Stimulated activated CD8-positive, alpha-beta memory T cell treated with anti-CD3 and anti-CD28 coated beads, Interleukin-4, amount 100 ng/mL, for 48 hours (primary cell): ENCODE measurements at places on chromosomes 13 and 19.
A peak's percentile ranks its signal among the peaks of the same experiment; 100 is the strongest.

DNA sequence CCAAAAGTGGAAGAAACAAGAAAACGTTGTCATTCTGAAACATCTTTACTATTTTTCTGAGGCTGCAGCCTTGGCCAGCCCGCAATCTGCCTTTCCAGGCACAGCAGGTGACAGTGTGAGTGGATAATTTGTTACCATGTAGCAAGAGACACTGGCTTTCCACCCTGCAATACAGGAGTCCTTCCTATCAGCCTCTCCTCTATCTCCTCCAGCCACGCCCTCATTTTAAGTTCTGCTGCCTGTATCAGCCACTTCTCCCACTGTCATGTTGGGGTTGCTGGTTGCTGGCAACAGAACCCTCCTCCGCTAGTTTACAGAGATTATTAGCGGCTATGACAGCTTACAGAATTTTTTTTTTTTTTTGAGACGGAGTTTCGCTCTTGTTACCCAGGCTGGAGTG, 7.7 kb upstream of the LGALS7 start:
- no peak for DNase-seq

DNA sequence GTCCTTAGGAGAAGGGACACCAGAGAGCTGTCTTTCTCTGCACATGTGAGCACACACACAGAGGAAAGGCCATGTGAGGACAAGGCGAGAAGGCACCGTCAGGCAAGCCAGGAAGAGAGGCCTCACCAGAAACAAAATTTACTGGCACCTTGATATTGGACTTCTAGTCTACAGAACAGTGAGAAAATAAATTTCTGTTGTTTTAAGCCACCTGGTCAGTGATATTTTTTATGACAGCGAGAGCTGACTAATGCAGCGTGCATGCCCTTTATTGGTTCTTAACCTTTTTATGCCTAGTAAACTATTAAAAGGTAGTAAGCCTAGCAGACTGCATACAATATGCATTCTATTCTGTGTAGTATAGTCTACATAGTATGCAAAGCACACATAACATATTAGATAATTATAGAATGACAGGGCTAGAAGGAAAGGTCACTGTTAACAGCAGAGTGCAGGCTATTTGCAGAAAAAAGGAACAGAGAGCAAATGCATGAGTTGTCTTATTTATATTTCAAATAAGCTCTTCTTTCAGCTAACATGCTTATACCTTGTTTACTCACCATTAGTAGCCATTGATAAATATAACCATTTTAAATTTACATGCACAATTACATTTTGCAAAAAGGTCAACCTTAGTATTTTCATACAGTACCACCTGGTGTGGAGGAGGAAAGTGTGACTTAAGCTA, 25.2 kb upstream of the KATNAL1 start:
- no peak for DNase-seq

DNA sequence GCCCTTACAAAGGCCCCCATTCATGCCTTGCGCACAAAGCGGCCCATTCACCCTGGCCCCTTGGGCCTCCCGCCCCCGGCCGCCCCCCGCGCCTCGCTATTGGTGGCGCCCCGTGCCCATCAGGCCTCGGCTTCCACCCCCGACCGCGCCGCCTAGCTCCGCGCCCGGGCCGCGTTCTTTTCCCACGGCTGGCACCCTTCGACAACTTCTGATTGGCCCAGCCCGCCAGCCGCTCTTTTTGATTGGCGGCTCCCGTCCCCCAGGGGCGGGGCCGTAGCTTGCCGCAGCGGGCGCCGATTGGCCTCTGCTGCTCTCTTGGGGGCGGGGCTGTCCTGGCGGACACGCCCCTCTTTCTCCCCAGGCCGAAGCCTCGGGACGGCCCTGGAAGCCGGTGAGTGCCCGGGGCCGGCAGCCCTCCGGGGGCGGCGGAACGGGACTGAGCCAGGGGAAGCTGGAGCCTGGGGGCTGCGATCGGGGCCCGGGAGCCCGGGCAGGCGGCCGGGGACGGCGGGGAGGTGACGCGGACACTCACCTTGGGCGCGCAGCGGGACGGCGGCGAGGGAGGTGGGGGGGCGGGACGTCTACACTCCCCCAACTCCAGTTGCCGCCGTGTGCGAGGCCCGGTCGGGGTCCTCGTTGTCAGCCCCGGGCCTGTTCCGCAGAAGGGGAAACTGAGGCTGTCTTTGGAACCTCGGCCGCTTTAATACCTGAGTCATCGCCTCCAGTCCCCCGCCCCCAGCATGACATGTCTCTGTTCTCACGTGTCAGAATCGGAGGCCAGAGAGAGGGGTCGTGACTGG, at the start of gene MYH14:
MYH14 (plus strand) TSS at position 342 of the 800 bp plus-strand sequence. CDS start 6,744 bp downstream, outside the sequence.
- DNase-seq, result peak; percentile 53

DNA sequence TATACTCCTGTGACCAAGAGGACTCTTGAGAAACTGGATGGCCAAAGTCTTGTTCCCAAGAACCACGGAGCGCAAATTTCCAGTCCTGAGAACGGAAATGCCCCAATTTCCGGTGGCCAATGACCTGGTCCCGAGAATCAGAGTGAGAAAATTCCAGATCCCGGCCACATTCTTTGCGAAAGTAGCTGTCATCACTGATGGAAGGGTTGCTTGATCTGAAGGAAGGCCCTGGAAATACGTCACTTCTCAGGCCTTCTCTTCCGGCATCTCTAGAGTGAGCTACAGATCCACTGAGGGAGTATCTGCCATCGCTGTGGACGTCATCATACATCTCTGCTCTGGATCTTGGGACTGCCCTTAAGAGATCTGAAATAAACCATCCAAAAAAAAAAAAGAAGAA, 7.5 kb downstream of the SUGP2 start:
- DNase-seq, result no peak

DNA sequence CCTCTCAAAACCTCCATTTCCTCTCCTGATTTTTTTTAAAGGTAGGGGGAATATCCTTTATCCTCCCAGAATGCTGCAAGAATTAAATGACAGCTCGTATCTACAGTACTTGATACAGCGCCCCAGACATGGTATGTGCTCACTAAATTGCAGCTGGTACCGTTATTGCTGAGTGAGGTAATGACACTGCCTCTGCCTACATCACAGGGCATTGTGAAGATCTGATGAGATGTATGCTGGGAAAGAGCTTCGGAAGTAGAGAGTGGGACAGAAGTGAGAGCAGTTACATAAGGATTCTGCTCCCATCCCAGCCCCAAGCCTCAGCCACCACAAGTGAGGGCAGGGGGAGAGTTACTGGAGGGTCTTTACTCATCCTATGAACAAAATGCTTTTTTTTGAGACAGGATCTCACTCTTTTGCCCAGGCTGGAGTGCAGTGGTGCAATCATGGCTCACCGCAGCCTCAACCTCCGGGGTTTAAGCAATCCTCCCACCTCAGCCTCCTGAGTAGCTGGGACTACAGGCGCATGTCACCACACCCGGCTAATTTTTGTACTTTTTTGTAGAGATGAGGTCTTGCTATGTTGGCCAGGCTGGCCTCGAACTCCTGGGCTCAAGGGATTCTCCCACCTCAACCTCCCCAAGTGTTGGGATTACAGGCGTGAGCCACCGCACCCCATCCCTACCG, 1.7 kb upstream of the FKRP start:
- no peak for DNase-seq

DNA sequence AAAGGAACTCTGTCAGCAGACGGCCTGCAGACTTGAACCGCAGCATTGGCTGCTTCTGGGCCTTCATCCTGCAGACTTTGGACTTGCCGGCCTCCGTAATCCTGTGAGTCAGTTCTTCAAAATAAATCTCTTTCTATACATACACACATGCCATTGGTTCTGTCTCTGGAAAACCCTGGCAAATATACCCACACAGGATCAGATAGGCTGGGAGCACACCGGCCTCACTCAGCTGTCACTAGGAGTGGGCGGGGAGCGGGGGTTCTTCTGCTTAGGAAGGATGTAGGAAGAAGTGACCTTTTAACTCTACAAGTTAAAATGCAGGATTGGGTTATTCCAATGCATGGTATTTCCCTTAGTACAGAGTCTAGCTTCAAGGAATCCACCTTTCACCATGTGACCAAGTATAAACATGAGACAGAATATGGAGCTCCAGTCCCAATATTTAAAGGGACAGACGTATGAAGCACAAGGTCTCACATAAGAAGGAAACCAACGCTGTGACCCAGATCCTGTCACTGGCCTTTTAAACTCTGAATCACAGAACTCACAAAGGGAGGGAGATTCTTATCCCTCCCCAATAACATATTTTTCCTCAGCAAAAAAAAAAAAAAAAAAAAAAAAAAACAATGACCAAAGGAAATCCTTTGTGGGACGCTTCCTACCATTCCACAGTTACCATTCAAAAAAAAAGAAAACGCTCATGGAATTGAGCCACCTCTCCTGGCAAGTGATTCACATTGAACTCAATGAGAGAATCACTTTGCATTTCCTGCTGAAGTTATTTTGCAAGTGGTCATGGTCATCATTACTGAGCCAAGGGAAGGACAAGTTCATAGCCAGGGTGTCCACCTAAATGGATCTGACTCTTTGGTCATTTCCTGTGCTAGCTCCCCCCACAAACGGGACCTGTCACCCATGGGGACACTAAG, 352.9 kb downstream of the FOXO1 start:
- DNase-seq, result no peak

DNA sequence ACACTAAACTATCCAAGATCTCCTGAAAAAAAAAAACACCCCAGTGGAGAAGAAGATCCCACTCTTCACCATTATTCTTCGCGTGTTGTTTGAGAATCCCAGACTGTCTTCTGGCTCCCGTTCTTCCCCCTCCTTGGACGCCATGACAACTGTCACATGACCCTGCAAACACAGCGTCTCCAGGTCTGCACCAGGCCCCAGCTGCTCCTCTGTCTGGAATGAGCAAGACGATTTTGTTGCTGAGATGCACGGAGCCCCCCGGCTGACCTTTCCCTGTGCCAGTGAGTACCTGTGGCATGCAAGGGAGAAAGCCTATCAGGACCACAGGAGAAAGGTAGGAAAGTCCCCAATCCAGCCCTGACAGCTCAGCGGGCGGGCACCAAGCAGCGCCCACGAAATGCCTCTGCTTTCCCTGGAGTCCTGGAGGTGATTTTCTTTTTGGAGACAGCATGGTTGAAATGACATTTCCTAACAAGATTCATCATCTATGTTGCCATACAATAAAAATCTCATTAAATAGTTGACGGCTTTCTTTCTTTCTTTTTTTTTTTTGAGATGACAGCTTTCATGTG, at the start of gene CFAP97D2:
CFAP97D2 (plus strand) TSS at position 171 of the 572 bp plus-strand sequence; CDS start at position 245, 74 bp downstream.
- DNase-seq, result no peak

DNA sequence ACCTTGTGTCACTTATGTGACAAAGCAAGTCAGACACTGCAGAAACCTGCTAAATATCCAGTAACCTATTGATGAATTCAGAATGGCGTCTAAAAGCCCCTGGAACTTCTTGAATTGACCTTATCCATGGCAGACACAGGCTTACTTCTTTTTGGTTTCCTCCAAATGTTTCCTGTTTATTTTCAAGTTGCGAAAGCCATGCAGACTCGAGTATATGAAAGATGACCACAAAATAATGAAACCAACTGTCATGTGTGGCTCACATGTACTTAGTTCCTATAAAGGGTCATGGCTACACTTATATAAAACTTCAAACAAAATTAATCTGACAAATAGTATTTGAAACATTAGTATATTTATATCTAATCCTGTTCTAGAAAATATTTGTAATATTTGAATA, 113.1 kb upstream of the FNDC3A start:
- no peak for DNase-seq
